ENCODE measurements at places on chromosomes 13 and 19. TPM values are rescaled to one million over a fixed set of nuclear protein-coding genes. Genes with fewer than 3 reads are reported as not detected.

Gene PRSS57
- not detected for total RNA-seq

DNA sequence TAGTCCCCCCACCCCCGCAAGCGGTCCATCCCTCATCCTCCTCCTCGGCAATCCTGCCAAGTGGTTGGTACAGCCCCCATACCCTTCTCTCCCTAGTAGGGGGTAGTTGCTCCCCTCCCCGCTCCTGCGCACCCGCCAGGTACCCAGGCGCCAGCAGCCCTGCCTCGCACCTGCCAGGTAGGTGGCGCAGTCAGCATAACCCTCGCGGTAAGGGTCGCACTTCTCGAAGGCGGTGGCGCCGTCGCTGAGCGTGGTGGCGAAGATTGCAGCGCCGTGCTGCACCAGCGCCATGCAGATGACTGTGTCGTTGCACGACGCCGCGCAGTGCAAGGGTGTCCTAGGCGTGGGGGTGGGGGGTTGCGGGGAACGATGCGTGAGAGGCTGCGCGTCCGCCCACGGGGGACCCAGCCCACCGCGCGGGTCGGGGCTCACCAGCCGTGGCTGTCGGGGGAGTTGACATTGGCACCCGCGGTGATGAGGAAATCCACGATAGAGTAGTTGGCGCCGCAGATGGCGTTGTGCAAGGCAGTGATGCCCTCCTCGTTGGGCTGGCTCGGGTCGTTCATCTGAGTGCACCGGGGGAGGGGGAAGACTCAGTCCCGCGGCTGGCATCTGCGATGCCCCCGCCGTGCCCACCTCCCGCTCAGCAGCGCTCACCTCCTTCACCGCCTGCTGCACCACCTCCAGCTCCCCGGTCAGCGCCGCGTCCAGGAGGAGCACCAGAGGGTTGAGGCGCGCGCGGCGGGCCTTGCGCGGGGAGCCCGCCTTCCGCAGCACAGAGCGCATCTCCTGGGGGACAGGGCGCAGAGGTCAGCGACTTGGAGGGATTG, 15.2 kb upstream of the ERCC2 start:
- H3K27me3 ChIP-seq = peaks cover 35% of the 10 kb centered on the region
- no peaks in the 10 kb centered on the region for H3K36me3 ChIP-seq
- DNase-seq = no peak
- no peak overlapping the region for H3K27ac ChIP-seq
- H3K4me1 ChIP-seq = no peaks in the 10 kb centered on the region

- no peaks in the 10 kb centered on the region for H3K36me3 ChIP-seq
- no peak for DNase-seq
- H3K4me1 ChIP-seq = no peaks in the 10 kb centered on the region
- H3K4me3 ChIP-seq = no peak overlapping the region
These were observed 7.1 kb upstream of the DPP9 start for GRCh38 chr19:4730740-4731171.

DNA sequence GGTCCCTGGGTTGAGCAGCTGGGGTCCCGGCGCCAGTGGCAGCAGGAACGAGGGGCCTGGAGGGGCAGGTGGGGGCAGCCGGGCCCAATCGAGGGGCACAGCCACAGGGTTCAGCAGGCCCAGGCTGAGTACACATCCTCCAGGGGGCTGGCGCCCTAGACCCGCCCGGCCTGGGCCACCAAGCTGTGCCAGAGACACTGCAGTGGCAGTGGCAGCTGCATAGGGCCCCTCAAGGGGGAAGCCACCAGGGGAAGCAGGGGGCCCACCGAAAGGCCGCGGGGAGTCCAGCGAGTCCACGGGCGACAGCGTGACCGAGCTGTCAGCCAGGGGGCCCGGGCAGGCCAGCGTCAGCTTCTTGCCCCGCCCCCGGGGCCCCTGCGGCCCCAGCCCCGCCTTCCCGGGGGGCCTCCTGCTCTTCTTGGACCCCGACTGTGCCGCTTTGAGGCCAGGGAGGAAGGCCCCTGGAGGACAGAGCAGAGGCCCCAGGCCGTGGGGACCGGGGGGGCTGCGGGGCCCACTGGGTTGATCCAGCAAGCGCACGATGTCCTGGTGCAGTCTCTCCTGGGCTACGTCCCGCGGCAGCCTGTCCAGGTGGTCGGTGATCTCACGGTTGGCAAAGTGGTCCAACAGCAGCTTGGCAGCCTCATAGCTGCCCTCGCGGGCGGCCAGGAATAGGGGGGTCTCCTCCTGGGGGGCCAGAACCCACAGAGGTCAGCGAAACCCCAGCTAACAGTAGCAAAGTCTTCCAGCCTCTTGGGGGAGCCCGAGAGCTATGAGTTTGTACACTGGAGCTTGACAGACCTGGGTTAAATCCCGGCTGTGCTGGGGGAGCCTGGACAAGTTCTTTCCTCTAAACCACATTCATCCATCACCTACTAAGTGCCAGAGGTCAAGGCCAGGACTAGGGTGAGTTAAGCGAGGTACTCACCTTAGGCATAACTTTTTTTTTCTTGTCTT, 39.5 kb downstream of the NOTCH3 start:
- H3K27me3 ChIP-seq = no peaks in the 10 kb centered on the region
- no peak overlapping the region for H3K4me3 ChIP-seq
- H3K4me1 ChIP-seq = no peaks in the 10 kb centered on the region
- no peak for DNase-seq

GRCh38 chr19:19068659-19069654, 5.2 kb downstream of the SLC25A42 start:
- no peaks in the 10 kb centered on the region for H3K27me3 ChIP-seq
- H3K36me3 ChIP-seq = no peaks in the 10 kb centered on the region
- DNase-seq = no peak
- H3K4me3 ChIP-seq = no peak overlapping the region

Gene COG3
- total RNA-seq = 30.0 TPM

GRCh38 chr19:42287017-42287826, 14.7 kb upstream of the PRR19 start:
- H3K27ac ChIP-seq = peak overlapping the region; percentile 84
- H3K36me3 ChIP-seq = peaks cover 10% of the 10 kb centered on the region
- H3K27me3 ChIP-seq = no peaks in the 10 kb centered on the region

GRCh38 chr13:114268344-114269280, 12.8 kb upstream of the UPF3A start:
- H3K27ac ChIP-seq = no peak overlapping the region
- H3K36me3 ChIP-seq = peaks cover 66% of the 10 kb centered on the region
- H3K4me1 ChIP-seq = no peaks in the 10 kb centered on the region
- DNase-seq = no peak
- no peak overlapping the region for H3K4me3 ChIP-seq

- no peak overlapping the region for H3K4me3 ChIP-seq
- no peaks in the 10 kb centered on the region for H3K27me3 ChIP-seq
- H3K36me3 ChIP-seq = no peaks in the 10 kb centered on the region
These were observed 1927.4 kb downstream of the PCDH9 start for GRCh38 chr13:65302691-65303090.

Gene FLT1
- 5.7 TPM for total RNA-seq

- peak overlapping the region; percentile 99 for H3K27ac ChIP-seq
- H3K4me3 ChIP-seq = peak overlapping the region; percentile 92
- H3K4me1 ChIP-seq = peaks cover 63% of the 10 kb centered on the region
- H3K36me3 ChIP-seq = no peaks in the 10 kb centered on the region
- DNase-seq = peak; percentile 50
- H3K27me3 ChIP-seq = no peaks in the 10 kb centered on the region
These were observed 3.7 kb downstream of the COL4A2 start for GRCh38 chr13:110310541-110311442.
